ENCODE measurements at places on chromosomes 11 and 22. TPM values are rescaled to one million over a fixed set of nuclear protein-coding genes. Genes with fewer than 3 reads are reported as not detected.

GRCh38 chr22:44186121-44186510 lies 5.4 kb downstream of the PARVG start:
- no peak for DNase-seq

GRCh38 chr22:37442135-37442534 lies 14.9 kb upstream of the ELFN2 start:
- DNase-seq, result no peak

DNA sequence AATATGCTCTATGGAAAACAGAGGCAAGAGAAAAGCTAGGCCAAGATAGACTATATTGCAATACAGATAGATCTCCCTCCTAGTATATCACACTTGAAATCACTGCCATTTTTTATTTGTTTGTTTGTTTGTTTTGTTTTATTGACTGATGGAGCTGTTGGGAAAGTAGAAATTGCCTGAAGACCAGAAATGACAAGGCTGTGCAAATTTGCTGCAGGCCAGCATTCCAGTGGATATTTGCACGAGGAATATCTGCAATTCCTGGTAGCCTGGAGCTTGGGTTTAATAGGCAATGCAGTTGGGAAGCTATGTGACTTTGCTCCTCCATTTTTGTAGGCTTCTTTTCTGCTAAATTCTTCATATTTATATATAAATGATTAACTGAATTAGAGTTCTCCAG lies 991.7 kb downstream of the LRRC4C start:
- DNase-seq, result no peak

DNA sequence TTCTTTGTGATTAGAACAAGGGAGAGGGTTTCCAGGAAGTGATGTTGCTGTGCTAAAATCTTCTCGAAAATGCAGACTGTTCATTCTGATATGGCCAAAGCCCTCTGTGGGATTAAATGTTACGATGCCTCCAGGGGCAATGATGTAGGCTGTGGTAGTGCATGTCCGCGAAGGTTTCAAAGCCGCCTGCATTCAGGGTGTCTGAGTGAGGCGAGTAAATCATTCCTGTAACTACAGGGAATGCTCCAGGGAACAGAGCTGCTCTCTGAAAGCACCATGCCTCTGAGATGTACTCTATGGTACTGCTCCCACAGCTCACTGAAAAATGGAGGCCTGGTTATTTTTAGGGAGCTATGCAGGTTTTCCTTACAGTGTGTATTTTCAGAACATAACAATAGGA lies 21.2 kb downstream of the PDGFD start:
- DNase-seq, result no peak

GRCh38 chr22:17939011-17939410 lies 85.3 kb downstream of the MICAL3 start:
- no peak for DNase-seq

CARNS1 gene
- total RNA-seq, result 0.80 TPM

GRCh38 chr11:93822359-93822758 lies 28.1 kb downstream of the VSTM5 start:
- no peak for DNase-seq

ALX4 gene
- total RNA-seq, result not detected

SLN gene
- 5.5 TPM for total RNA-seq

GDPD4 gene
- not detected for total RNA-seq

GRCh38 chr22:21972293-21972779 lies 10.3 kb downstream of the TOP3B start:
- DNase-seq, result no peak

DNA sequence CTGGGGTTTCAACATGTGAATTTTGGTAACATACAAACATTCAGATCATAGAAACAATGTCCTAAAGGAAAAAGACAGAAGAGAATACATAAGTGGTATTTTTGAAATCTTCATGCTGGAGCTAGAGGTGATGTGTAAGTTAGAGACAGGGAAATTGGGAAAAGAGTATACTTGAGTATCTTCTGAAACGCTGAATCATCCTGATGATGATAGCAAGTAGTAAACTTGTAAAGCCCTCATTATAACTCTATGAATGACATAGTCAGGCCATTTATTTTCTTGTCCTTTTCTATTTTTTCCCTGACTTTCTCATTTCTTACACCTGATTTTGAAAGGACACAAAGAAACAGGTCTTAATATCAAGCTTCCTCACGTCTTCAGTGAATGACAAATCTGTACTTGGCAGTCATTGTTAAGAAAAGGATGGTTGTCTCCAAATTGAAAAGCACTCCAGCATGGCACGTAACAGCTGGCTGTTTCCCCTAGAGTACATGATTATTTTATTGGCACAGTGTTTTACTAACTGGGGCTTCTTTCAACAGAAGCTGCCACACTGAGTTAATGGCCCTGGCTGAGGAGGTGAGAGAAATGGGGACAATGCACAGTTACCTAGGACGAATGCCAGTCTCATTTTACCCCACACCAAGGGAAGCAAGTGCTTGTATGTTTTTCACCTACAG lies 140.7 kb upstream of the CTSC start:
- no peak for DNase-seq

PRG3 gene
- not detected for total RNA-seq

DNA sequence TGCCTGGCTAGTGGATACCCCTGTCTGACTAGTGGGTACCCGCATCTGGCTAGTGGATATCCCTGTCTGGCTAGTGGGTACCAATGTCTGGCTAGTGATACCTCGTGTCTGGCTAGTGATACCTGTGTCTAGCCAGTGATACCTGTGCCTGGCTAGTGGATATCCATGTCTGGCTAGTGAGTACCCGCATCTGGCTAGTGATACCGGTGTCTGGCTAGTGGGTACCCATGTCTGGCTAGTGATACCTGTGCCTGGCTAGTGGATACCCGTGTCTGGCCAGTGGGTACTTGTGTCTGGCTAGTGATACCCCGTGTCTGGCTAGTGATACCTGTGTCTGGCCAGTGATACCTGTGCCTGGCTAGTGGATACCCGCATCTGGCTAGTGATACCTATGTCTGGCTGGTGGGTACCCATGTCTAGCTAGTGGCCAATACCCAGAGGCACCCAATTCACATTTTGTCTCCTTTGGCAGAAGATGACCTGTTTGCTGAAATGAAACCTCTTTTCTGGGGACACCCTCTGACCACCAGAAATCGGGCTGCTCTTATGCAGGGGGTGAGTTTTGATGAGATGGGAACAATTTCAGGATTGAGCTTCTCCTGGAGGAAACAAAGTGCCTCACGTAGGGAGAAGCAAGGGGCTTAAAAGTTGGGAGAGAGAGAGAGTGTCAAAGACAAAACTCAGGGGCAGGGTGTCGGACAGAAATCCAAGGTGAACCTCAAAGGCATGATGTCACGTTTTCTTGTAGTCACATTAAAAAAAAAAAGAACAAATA lies 63.4 kb downstream of the SMIM38 start:
- DNase-seq, result no peak

NPAS4 gene
- not detected for total RNA-seq

DNA sequence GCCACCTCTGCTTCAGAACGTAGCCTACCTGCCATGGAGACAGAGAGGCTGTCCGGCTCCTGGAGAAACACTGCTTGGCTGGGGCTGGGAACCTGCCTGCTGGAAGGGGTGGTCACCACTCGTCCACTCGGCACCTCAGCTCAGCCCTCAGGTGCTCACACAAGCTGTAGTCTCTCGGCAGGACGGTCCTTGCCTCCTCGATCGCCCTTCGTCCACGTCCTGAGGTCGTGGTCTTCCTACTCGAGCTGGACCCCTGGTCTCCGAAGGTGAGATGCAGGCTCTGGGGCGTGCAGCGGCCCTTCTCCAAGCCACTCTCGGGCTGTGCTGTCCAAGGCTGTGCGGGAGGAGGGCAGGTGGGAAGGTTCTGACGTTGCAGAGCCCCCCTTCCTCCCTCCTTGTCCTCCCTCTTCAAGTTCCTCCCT lies at the start of gene TBX10:
Gene TBX10 (minus strand): TSS at position 326 of the 422 bp plus-strand sequence. CDS start 291 bp downstream, at position 35.
- DNase-seq, result no peak

FBXO3 gene
- 35.4 TPM for total RNA-seq

- DNase-seq, result no peak
Measured at GRCh38 chr11:63417174-63417852, 47.7 kb downstream of the SLC22A9 start.

GRCh38 chr11:96340555-96340885 lies 2.5 kb downstream of the MAML2 start:
- no peak for DNase-seq

SPDYC gene
- total RNA-seq, result not detected

- DNase-seq, result no peak
Measured at GRCh38 chr11:70191495-70192140, 11.5 kb upstream of the FADD start.

GRCh38 chr22:20776624-20777405 lies 2.9 kb downstream of the SERPIND1 start:
- no peak for DNase-seq

DNA sequence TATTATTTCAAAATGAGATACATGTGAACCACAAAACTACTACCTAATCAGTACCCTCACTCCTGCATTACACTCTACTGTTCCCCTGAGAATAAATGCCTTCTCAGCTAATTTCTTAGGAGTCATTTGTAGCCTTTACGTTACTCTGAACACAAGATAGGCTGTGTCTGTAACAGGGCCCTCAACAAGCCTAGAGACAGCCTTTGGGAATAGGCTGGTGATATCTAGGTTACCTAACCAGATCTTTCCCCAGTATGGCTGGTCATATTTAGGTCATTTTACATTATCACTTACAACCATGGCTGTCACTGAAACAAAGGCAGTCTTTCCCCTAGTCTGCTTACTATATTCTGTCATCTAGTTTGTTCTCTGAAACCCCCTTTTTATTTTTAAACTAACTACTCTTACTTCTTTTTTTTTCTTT lies 14.2 kb downstream of the ATM start:
- no peak for DNase-seq

DNA sequence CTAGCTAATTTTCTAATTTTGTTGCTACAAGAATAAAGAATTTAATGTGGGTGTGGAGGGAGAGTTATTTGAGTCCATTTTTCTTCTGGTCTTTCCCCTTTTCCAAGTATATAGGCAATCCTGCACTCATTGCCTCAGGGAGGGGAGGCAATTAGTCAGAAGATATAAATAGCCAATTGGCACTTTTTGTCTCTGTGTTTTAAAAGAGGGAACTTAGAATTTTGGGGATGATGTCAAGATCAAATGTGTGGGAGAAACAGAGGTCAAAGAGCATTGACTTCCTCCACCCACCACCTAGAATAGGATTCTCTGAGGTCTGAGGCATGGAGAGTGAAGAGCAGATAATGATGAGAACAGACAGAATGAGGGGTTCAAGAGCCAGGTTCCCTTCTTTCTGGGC lies 120.3 kb upstream of the ZC3H12C start:
- no peak for DNase-seq

DNA sequence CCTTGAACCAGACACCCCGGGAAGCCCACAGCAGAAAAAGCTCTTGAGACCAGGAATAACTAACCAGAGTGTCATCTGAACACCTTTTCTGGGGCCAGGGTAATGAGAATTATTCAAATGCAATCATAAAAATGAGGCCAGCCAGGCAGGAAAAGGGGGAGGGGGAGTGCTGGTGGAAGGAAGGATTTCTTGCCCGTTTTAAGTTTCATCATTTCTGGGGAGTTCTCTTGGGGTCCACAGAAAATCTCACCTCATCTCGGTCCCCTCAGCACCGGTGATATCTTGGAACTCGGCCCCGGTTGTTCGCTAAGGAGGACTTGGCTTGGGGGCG lies 495 bp upstream of the PKNOX2 start:
- no peak for DNase-seq

DNA sequence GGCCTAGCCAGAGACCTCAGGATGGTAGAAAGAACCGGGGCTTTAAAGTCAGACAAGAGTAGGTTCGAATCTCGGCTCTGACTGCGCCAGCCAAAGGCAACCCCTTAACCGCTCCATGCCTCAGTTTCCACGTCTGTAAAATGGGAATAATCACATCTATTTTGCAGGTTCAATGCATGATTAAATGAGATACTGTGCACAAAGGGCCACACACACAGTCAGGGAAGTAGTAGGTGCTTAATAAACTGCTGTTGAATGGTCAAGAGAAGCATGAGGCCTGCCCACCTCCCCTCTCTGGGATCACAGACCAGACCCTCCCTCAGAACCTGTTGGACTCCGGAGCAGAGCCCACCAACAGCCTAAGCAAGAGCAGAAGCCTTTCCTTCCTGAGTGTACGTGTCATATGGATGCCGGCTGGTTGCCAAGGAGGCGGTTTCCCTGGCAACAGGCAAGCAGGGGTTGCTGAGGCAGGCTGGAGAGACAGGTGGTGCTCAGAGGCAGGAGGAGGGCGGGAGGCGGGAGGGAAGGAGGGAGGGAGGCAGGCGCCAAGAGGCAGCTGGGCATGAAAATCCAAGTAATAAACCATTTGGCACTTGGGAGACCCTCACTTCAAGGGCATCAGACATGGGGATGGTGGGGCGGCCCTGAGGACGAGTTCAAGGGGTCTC lies 43.9 kb downstream of the NFAM1 start:
- DNase-seq, result no peak

SLC43A3 gene
- total RNA-seq, result 61.6 TPM

PTPRCAP gene
- 3.1 TPM for total RNA-seq

RAB36 gene
- 2.7 TPM for total RNA-seq

VSTM5 gene
- total RNA-seq, result 0.16 TPM

- DNase-seq, result no peak
Measured at GRCh38 chr11:48033918-48034341, 53.6 kb downstream of the PTPRJ start.

GRCh38 chr11:12682737-12683500 lies 8.7 kb downstream of the TEAD1 start:
- DNase-seq, result no peak

GRCh38 chr11:19087658-19088057 lies 27.1 kb upstream of the MRGPRX2 start:
- DNase-seq, result no peak

DNA sequence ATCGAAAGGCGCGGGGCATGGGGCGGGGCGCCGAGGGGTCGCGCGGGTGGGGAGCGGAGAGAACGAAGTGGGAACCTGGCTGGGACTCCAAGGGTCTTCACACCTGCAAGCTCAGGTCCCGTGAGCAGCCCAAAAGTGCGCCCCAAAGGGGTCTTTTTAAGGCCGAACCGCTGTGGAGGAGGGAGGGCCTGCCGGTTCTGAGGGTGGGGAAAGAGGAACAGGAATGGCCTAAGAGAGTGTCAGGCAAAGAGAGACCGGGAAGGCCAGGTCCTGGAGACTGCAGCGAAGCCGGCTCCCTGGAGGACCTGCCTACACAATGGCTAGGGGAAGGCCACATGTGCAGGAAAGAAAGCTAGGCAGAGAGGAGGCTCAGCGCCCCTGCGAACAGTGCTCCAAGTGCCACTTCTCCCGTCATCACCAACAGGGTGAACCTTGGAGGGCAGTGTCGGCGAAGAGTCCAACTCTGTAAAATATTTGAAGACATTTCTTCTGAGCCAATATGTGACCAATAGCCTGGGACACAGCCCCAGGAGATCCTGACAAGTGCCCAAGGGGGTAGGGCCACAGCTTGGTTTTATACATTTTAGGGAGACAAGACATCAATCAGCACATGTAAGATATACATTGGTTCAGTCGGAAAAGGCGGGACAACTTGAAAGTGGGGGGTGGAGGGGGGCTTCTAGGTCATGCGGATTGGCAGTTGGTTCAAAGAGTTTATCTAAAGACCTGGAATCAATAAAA lies 710 bp upstream of the DGCR2 start:
- DNase-seq, result no peak

SEPTIN3 gene
- total RNA-seq, result 2.7 TPM

GRCh38 chr11:68978931-68979594 lies 1.7 kb downstream of the MRGPRD start:
- peak; percentile 75 for DNase-seq
